ENCODE measurements at places on chromosomes 7 and 10.

DNA sequence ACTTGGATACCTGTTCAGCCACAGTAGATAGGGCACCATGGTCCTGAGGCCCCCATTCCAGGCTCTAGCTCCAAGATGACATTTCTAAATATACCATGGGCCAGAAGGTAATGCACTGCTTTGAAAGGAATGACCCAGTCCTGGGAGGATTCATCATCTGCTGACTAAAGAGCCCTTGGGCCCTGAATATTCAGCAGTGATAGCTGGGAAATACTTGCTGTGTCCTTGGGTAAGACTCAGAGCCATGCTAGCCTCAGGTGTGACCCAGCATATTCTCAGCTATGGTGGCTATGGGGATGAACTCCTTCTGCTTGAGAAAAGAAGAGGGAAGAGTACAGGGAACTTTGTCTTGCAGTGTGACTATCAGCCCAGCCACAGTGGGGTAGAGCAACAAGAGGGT is 21.3 kb upstream of the AGR2 start:
- no peak for DNase-seq

GRCh38 chr10:116720241-116720643 is 22.1 kb downstream of the HSPA12A start:
- DNase-seq: no peak

DNA sequence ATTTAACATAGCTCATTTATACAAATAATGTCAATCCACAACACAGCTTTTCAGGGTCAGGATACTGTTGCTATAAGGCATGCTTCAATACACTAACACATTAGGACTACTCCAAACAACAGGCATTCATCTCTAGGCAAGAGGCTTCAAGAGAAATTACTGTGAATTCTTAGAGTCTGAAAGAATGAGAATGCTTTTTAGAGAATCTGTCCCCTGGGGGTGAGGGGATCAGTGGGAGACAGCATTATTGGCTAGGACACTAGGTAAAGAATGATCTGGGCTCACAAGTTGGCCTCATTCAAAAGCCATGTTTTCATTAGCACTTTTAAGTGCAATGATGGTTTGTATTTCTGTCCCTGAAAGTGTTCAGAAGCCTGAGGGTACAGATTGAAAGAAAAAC is 132.6 kb downstream of the SEMA3D start:
- DNase-seq: no peak

GRCh38 chr7:42699380-42700178 is 212.3 kb downstream of the C7orf25 start:
- peak; percentile 65 for DNase-seq

GRCh38 chr7:75819711-75820110 is 6.1 kb upstream of the CCL24 start:
- DNase-seq: no peak

DNA sequence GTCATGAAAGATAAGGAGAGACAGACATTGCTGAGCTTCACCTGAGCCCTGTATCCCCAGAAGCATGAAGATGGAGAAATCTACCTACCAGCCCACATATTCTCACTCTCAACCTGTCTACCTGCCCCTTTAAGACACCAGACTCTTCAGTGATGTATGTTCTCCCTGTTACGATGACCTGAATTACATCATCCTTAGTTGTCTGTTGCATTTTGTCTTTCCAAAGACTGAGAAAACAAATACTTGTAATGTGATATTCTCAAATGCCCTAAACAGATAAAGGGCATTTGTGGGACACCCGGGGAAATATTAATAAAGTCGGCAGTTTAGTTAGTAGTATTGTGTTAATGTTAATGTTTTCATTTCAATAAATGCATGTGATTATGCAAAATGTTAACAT is 305.8 kb upstream of the IGFBP3 start:
- no peak for DNase-seq

DNA sequence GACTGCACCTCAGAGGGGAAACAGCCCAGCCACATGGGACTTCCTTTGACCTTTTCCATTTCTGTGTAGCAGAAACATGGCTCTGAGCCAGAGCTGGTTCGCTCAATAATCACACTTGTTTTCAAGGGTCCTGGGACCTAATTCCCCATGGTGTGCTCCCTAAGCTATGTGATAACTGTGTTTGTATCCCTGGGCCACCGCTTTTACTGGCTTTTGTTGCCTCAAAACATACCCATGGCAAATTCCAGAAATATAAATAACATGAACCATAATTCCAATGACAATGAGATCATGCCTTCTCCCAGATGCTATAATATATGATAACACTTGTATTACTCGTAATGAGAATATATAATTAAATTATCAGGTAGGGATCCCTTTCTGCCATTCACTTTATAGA is 196.4 kb downstream of the GFRA1 start:
- no peak for DNase-seq

GRCh38 chr7:22697876-22698606 is 29.0 kb upstream of the IL6 start:
- no peak for DNase-seq

DNA sequence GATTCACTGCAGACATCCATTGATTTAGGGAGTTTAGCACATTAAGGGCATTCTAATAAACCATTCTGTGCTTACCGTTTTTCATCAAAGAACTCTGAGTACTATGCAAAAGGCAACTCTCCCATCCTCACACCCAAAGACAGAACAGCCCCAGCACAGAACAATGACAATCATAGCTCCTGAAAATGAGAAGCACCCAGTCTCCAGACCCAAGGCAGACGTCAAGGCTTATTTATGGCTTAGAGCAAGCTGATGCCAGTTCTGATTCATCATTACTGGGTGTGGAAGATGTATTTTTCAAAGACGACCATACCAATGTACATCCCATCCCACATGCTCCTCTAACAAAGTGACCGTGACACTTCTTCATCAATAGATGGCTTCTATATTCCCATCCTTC is 67.6 kb downstream of the OSBPL3 start:
- DNase-seq: no peak

- no peak for DNase-seq
These were observed 65.2 kb downstream of the WDR37 start for GRCh38 chr10:1121271-1121970.

DNA sequence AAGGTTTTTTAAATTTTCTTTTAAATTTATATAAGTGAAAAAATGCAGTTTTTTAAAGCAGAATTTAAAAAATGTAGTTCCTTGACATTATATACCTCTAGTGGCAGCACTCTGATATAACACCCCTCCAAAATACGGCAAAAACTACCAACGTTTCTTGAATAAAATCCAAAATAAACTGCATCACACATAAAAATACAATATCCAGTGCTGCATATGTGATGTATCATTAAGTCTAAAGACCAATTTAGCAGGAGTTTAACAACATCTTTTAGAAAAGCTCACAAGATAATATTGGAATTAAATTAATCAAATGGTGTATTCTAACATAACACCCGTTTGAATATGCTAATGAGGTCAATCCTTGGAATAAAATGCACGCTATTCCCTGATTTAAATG is 1.4 kb downstream of the TCERG1L start:
- DNase-seq: no peak

DNA sequence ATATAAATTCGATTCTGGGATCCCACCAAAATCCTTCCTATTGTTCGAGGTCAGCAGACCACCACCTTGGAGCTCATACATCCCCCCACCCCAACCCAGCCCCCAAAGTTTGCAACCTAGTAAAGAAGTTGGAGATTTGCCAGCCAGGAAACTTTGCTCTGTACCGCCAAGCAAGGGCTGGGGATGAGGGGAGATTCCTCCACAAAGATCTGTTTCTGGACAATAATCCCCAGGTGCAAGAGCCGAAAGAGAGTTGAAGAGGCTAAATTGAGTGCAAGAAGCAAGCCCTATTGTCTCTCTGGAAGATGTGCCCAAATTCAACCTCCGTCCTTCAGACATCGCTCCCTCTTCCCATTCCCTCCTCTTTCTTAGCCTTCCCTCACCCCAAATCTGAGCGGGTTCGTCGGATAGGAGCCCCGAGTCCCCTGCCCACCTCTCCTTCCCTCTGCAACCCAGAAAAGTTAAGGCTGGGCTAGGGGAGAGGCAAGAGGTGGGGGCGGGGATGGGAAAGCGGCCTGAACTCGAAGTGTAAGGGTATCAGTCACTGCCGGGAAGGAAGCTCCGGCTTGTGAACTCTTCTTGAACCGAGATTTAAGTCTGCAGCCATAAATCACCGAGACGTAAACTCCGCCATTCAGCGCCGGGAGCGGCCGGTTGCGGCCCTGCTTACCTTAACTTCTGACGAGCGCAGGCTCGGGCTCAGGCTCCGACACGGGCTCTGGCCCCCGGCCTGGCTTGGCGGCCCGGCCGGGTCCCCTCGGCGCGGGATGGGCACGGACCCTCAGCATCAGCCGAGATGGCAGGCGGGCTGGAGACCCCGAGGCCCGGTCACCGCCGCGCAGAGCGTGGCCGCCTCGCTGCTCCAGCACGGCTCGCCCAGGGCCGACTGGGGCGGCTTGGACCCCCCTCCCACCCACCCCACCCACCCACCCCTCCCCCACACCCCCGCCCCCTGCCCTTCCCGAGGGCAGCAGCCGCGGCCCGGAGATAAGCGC is 10.8 kb upstream of the HOXA2 start:
- DNase-seq: peak; percentile 92

- DNase-seq: no peak
These were observed 68.7 kb upstream of the SEC61G start for GRCh38 chr7:54827734-54828133.

DNA sequence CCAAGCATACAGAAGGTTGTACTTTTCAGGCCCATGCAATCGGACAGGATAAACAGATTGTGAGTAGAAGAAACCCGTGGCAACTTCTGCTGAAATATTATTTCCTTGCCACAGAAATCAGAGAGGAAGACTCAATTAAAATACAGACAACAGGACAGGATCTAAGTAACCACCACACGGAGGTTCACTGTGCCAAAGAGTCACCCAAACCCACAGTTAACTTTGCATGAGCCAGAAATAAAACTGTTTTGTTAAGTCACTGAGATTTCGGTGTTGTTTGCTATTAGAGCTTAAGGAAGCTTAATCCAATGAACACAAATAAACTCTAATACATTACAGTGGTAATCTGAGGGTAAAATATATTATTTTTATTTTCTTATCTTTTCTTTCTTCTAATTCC is 14.0 kb downstream of the PNPLA8 start:
- DNase-seq: no peak

DNA sequence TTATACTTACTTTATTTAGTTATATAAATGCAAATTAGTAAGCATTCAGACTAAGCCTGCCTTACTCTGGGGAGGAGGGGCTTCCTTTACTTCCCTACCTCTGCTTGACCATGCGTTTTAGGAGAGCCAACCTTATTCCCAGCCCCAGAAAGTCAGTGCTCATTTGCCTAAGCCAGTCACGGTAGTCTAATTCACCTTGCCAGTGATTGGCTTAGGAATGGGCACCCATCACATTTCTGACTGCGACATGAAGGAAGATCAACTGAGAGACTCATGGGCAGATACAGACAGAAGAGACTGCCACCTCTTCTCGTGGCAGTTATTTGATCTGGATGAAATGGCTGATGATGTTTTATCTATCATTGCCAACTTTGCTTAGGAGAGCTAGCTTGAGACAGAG is 29.5 kb downstream of the RPA3 start:
- no peak for DNase-seq

DNA sequence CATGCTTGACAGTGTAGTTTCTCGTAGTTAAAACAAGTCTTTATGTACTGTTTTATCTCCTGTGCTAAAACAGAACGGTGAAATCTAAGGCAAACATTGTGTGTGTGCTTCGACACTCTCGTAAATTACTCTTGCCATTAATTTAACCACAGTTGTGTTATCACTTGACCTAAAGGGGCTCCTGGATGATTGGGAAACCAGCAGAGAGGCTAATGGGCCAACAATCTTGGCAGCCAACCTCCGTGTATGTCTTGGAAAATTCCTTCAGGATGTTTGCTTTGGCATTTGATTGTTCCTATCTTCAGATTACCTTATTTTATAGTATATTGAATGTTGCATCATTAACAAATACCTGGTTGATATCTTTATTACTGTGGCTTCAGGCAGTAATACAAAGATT is 409.5 kb downstream of the SDK1 start:
- no peak for DNase-seq

All from umbilical cord (tissue), 2 donors.